ENCODE measurements at places on chromosomes 5 and 9.

DNA sequence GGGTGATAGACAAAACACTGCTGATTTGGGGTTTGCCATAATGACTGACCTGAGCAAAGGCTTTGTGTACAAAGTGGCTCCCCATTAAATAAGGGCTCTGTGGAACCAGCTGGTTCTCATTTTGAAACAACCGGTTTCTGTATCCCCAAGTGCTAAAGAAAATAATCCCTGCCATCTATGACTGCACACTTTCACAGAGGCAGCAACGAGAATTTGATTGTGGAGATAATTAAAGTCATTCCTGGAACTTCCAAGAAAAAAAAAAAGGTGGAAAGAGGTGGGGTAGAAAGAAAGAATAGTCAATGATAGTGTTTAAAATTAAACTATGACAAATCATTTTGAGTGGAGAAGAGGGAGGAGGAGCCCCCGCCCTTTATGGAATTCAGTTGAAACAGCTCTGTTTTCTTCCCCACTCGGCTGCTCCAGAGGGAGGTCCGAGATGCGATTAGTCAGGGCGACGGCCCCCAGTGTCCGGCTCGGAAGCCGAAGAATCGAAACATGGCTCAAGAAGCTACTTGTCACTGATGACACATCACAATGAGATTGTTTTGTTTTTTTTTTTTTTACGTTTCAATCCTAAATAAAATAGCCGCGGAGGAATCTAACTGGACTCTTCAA, 38.4 kb downstream of the EBF1 start:
- DNase-seq = no peak

GRCh38 chr9:121927636-121928035, 165.5 kb downstream of the TTLL11 start:
- no peak for DNase-seq

- DNase-seq = no peak
Observed at GRCh38 chr9:87226896-87227295, 270.8 kb upstream of the DAPK1 start.

DNA sequence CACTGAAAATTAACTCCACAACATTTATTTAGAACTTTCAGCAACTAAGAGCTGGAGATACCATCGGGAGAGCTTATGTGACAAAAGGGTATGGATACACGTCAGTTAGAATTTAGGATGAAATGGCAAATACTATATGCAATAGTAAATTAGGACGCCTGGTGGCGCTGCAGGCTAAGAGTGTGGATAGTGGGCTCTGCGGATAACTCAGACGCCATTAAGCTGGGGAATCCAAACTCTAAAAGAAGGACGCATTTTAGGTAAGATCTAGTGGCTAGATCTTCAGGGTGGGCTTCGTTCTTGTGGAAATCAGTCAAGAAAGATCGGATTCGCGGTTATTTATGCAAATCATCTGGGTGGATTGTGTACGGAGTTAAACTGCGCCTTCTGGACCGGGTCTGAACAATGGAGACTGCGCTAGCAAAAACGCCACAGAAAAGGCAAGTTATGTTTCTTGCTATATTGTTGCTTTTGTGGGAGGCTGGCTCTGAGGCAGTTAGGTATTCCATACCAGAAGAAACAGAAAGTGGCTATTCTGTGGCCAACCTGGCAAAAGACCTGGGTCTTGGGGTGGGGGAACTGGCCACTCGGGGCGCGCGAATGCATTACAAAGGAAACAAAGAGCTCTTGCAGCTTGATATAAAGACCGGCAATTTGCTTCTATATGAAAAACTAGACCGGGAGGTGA, at the start of gene PCDHB5:
Gene PCDHB5, plus strand, starts transcription at position 177 of the 688 bp plus-strand sequence. Its CDS starts 229 bp downstream, at position 406.
- peak; percentile 67 for DNase-seq

DNA sequence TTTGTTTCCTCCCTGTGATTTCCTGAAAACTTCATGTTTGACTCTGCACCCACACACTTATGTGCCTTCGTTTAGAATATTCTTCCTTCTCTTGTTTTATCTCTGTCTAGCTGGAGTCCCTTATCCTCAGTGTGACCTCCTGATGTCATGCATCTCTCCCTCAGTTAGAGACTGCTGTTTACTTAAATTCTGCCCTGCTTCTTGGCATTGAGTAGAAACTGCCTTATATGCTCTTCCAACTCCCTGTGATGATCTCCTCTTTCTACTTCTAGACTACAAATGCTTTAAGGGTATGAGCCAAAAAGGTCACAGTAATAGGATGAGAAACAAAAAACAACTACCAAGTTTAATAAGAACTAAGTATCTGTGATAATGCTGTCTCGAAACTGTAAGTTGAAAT, 12.2 kb downstream of the FGF10 start:
- DNase-seq = no peak

DNA sequence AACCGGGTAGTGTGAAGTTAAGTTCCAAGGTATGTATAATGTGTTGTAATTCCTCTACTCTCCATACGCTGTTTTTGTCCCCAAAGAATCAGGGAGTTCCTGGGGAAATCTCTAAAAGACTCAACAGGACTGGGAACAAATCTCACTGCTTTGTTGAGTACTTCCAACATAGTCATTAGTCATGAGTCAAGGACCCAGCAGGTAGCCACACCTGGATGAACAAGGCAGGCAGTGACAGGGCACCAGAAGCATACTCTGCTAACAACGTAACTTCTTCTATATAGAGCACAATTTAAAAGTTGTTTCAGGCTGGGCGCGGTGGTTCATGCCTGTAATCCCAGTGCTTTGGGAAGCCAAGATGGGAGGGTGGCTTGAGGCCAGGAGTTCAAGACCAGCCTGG, 126.8 kb downstream of the SLC1A3 start:
- DNase-seq = no peak

DNA sequence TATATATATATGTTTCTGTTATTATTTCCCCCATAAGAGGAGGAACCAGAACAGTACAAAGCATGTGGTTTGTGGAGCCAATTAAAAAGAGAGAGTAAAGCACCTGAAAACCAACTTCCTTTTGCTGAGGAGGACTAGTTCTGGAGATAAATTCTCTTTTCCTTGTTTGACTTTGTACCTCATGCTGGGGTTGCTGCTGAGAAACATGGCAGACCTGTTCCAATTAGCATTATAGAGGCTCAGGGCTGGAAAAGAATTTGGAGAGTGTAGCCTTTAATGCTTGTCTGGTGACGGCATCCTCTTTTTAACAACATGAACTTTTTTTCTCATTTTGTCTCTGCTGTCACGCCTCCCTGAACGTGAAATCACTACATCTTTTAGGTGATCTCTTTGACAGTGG, 32.8 kb upstream of the NMUR2 start:
- no peak for DNase-seq

GRCh38 chr9:100125910-100126309, 26.9 kb downstream of the INVS start:
- DNase-seq = no peak

DNA sequence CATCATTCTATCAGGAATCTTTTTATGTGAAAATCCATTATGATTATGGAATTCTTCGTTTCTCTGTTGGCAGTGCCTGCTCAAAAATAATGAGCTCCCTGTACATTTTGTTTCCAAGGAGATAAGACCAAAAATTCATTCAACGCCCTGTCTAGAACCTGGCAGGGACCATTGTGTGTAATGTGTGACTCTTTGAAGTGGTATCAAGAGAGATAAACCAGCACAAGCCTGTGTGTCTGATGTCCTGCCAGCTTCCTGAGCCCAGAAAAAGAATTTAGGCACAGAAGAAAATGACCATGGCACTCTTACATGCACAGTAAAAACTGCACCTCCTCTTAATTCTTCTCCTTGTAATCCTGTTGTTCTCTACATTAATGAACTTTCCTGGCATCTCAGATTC, 177.4 kb downstream of the SAXO1 start:
- no peak for DNase-seq

- DNase-seq = no peak
Observed at GRCh38 chr5:102796498-102796897, 41.4 kb downstream of the PAM start.

- peak; percentile 54 for DNase-seq
Observed at GRCh38 chr9:4987961-4988421, 2.9 kb downstream of the JAK2 start.

- no peak for DNase-seq
Observed at GRCh38 chr9:127323393-127323792, 58.8 kb downstream of the GARNL3 start.

DNA sequence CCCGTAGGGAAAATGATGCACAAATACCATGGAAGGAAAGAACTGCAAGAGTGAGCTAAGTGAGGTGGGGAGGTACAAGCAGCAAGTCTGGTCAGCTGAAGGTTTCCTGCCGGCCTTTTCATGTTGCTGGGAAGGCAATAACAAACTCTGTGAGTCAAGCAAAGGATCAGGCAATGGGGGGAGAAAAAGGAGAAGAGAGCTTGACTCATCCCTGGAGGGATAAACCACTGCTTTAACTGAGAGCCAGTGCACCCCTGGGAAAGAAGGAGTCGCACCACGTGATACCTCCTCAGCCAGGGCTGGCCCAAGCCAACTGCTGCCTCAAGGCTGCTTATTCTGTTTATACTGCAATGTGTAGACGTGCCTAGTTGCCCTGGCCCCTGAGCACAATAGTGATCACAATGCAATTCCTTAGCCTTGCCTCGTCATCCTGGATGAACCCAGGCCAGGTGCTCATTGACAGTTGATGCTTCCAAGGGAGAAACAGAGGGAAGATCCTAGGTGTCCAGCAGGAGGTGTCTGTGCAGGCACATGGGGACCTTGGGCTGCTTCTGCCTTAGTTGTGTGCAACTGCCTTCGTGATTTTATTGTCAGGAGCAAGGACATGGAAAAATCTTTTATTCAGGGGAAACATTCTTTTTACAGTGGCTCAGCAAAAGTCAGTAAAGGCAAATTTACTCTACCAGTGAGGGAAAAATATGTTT, 203.0 kb upstream of the TUT7 start:
- no peak for DNase-seq

- no peak for DNase-seq
Observed at GRCh38 chr9:129007035-129007765, 20.9 kb downstream of the SH3GLB2 start.

GRCh38 chr9:74496406-74496805, 729 bp upstream of the RORB start:
- DNase-seq = no peak

- no peak for DNase-seq
Observed at GRCh38 chr5:37400501-37400900, 21.4 kb downstream of the WDR70 start.

DNA sequence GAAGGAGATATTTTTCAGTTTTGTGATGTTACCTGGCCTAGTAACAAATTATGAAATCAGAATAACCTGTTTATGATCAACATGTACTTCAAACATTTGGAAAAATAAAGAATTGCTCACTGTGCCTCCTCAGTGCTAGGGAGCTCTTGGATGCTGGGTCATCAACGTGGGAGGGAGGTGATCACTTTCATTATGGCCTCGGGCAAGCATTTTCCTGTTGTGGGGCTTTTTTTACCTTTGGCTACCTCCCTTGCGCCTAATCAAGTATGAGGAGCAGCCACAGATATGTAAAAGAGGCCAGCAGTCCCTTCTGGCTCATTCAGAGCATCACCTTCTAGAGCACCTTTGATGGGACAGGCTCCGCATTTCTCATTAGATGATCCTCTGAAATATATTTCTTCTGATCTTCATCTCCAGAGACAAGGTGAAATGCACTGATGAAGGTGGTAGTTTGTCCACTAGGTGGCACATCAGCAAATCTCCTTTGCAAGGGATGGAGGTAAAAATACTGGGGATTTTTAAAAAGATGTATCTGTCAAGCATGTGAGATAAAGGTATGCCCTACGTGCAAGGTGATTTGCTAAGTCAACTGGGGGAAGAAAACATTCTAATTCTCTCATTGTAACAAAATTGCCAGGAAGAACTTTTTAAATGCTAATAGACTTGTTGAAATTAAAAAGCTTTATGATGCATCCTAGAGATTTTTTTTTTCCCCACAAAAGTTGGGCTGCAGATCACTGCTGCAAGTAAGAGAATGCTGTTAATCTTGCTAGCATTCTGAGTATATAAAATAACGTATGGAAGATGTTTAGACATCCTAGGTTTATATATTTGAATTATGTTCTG, 218.2 kb downstream of the MAST4 start:
- no peak for DNase-seq

DNA sequence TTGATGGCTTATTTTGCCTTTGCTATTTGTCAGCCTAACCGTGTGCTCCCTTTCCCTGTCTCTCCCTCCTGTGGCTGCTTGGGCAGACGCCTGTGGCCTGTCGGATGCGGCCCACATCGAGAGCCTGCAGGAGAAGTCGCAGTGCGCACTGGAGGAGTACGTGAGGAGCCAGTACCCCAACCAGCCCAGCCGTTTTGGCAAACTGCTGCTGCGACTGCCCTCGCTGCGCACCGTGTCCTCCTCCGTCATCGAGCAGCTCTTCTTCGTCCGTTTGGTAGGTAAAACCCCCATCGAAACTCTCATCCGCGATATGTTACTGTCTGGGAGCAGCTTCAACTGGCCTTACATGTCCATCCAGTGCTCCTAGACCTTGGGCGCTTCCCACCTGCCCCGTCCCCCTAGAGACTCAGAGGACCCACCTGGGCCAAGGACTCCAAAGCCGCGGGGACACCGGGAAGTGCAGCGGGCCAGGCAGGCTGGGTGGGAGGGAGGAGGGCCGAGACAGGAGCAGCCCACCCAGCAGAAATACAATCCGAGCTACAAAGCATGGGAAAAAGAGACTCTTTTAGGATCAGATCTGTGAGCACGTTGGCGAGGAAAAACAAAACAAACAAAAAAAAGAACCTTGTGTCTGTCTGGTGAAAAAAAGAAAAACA, 10.6 kb downstream of the NR2F1 start:
- no peak for DNase-seq

All from NCI-H1105 (cell line).